ENCODE measurements at places on chromosomes 12 and 14. TPM values are rescaled to one million over a fixed set of nuclear protein-coding genes. Genes with fewer than 3 reads are reported as not detected.
A peak's percentile ranks its signal among the peaks of the same experiment; 100 is the strongest.

- no peak for DNase-seq
Observed at GRCh38 chr12:102426599-102427542, 53.5 kb downstream of the IGF1 start.

DNA sequence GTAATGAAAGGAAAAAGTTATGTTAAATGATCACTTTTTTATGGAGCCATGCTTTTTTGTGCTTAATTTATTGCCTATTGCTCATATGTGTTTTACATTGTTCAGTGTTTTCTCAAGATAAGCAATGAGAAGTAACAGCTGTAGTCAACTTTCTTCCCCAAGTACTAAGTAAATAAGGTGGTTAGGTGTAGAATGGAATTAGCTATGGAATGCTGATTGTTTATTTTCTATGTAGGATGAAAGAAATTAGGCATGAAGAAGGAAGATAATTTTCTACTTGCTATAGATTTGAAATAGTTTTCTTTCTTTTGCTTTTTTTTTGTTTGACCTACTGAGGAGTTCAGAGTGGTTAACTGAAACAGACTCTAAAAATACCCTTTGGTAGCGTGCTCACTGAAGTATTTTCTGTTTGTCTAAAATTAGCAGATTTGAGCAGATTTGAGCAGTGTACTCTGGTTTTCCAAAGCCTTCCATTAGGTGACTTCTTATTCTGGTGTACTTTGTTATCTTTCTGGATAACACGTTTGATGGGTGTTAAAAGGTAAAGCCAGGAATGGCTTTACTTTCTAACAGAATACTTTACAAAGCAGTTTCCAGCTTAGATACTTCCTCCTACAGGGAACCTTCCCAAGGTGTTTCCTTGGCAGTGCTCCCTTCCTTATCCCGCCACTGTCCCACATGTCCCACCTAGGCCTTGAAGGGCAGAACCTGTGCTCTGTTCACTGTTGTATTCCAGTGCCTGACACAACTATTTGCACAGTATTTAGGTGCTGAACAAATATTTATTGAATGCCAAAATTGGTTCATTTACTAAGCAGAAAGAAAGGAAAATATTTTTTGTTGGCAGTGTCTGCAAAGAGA is 56.0 kb downstream of the RASSF3 start:
- no peak for DNase-seq

Gene SOAT2
- not detected for total RNA-seq

Gene GUCY2C
- total RNA-seq: 0.48 TPM

DNA sequence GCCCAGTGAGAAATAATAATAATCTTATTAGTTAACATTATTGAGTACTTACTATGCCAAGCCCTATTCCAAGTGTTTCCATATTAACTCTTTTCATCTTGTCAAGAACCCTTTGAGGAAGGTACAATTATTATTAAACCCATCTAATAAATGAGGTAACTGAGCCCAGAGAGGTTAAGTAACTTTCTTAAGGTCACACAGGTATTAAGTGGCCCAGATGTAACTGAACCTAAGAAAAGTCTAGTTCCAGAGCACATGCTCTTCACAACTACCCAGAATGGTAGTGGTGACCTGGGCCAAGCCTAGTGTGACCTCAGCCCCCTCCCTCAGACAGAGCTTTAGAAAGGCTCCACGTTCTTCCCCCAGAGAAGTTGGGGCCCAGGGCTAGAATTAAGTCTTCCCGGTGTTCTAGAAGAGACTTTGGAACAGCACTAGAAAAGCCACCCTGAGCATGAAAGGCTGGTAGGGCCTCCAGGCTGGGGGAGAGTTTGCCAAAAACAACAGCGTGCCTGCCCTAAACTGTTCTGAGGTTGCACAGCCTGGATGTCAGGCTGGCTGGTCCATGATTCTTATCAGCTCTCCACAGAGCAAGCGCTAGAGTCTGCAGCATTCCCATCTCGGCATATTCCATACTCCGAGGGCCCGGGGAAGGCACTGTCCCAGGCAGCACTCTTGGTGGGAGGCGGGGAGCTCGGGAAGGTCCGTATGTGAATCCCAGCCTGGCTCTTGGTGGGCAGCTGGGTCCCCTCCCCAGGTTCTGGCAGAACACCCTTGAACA is 41.3 kb upstream of the CTDSP2 start:
- no peak for DNase-seq

DNA sequence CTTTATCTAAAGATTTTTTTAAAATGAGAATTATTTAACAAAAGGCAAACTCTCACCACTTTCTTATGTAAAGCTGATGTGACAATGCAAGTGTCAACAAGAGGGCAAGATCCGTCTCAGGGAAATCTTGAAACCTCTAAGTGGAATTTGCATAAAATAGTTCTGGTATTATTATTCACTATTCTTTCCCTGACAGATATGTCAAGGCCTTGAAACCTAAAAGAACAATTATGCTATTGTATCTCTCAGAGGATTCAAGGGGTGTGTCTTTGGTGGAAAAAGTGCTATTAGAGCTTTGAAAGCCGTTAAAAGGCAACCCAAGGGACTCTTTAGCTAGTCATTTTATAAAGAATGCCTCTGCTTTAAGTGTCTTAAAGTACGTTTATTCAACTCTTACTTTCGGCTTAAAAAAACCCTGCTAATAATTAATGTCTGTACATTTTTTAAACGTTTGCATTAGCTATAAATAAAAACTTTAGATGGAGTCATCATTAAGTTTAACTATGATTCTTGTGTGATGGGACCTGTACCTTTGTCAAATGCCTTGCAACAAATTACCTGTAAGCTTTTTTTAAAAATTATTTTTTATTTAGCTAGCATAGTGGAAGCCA is 585.5 kb downstream of the VRK1 start:
- no peak for DNase-seq

DNA sequence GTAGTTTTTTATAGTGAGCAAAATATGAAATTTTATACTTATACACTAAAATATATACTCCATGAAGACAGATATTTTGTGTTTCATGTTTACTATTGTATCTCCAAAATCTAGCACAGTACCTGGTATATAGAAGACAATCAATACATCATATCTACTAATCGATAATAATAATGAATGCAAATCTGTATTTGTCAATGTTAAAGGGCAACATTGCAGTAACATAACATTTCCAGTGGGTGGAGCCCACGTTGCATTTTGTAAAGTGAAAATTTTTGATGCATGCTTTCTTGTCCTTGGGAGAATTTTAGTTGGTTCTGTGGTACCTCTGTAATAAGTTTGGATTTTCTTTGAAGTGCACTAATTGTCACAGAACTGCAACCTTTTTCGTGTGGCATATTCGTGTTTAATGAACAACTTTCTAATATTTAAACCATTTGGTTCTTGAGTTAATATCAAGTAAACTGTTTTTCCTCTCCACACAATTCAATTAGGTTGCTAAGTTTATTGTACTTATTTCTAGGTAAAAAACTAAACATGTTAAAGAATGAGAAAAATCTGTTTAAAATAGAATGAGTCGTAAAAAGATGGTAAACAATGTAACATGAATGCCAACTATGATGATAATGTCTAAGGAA is 47.4 kb downstream of the AVPR1A start:
- DNase-seq: peak; percentile 51

Gene WNT5B
- not detected for total RNA-seq

DNA sequence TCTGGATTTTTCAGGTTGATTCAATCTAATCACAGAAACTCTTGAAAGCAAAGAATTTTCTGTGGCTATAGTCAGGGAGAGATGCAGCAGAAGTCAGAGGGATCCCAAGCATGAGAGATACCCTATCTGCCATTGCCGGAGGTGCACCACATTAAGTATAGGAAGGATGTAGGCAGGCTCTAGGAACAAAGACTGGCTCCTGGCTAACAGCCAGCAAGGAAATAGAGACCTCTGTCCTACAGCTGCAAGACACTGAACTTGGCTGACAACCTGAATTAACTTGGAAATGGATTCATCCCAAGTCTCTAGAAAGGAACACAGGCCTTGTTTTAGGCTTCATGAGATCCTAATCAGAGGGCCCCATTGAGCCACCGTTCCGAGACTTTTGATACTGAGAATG is 364.9 kb upstream of the FLRT2 start:
- no peak for DNase-seq

GRCh38 chr12:104740668-104741067 is 217.4 kb downstream of the SLC41A2 start:
- DNase-seq: no peak

GRCh38 chr12:20213723-20214625 is 154.4 kb upstream of the PDE3A start:
- no peak for DNase-seq

DNA sequence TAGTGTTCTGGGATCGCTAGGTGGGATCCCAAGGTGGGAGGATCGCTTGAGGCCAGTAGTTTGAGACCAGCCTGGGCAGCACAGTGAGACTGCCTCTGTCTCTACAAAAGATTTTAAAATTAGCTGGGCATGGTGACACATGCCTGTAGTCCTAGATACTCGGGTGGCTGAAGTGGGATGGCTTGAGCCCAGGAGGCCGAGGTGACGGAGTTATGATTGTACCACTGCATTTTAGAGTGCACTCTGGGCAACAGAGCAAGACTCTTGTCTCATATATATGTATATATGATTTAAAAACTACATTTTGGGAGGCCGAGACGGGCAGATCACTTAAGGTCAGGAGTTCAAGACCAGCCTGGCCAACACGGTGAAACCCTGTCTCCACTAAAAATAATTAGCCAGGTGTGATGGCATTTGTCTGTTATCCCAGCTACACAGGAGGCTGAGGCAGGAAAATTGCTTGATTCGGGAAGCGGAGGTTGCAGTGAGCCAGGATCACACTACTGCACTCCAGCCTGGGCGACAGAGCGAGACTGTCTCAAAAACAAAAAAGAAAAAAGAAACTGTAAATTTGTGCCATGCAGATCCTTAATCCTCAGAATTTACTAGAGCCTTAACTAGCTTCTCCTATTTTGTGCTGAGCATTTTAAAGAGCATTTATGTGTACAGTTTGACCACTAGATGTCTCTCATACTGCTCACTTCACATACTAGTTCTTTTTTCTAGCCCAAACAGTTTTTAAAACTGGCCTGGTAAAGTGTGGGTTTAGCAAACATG is 114.8 kb downstream of the MON2 start:
- DNase-seq: peak; percentile 72

Gene RD3L
- total RNA-seq: not detected

- DNase-seq: no peak
Observed at GRCh38 chr14:75441728-75442127, 13.9 kb downstream of the JDP2 start.

Gene CELA1
- not detected for total RNA-seq

DNA sequence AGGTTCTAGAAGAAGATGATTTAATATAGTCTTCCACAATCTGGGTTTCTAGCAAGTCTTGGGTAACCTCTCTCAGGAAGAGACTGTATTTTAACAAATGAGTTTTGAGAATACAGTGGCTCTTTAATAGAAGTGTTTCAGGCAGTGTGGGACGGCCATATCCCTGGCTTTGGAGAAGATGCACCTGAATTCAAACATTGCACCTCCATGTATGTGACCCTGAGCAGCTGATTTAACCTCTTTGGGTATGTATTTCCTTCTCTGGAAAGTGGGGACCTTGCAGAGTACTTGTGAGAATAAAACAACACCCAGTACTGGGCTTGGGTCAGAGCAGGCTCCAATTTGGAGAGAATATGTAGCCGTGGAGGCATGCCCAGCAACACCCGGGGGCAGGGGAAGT is 15.8 kb upstream of the VRK1 start:
- no peak for DNase-seq

DNA sequence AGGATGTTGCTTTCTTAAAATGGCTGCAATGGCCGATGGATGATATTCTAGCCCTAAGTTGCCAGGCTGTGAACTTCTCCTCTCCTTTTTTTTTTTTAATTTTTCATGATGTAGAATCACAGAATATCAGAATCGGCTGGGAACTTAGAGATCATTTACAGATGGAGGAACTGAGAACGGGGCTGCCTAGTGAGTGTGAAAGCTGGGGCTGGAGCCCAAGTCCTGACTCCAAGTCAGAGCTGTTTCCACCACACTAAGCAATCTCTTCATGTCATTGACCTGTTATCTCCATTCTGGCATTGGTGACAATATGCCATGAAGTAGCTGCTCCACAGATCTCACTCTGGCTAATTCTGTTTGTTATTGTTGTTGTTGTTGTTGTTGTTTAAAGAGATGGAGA is 121.7 kb downstream of the SLC38A1 start:
- DNase-seq: no peak

DNA sequence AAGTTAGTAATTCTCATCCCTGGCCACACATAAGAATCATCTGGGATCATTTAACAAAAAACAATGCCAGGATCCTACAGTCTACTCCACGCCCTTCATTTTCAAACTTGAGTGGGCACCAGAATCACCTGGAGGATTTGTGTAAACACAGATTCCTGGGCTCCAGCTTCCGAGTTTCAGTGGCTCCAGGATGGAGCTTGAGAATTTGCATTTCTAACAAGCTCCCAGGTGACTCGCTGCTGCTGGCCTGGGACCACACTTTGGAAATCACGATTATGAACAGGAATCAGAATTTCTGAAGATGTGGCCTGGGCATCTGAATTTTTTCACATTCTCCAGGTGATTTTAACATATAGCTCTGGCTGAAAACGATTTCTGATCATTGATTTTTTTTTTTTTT is 234.8 kb downstream of the CACNA1C start:
- DNase-seq: no peak

DNA sequence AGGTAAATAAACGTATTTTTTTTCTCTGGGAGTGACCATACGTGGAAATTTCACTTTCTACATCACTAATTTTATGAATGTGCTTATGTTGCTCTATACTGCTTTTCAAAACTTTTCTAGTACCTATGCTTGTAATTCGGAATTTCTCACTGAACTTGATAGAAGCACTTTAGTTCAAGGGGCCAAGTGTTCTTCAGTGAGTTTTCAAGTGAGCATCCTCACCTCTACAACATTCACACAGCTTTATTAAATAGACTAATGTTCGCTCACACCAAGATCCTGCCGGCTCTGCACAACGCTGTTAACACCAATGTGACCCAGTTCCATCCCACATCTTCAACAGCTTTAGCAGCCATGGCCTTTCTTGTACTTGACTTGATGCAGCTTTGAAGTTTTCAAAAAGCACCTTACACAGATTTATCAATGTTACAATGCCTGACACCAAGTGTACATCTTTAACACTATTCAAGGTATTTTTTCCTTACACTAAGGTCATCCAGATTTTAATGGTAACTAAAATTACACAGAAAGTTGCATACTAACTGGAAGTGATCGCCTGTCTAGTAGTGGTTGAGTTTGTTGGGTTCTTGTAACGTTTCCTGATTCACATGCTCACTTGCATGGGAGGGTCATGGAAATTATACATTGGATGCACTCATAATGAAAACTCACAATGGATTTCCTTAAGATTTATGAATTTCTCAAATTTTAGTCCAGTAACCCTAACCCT is 4.5 kb downstream of the UBC start:
- peak; percentile 82 for DNase-seq

GRCh38 chr14:103398427-103399195 is 13.4 kb downstream of the MARK3 start:
- no peak for DNase-seq

Measured in Karpas-422 (cell line).